ENCODE measurements at places on chromosomes 5 and 9.

DNA sequence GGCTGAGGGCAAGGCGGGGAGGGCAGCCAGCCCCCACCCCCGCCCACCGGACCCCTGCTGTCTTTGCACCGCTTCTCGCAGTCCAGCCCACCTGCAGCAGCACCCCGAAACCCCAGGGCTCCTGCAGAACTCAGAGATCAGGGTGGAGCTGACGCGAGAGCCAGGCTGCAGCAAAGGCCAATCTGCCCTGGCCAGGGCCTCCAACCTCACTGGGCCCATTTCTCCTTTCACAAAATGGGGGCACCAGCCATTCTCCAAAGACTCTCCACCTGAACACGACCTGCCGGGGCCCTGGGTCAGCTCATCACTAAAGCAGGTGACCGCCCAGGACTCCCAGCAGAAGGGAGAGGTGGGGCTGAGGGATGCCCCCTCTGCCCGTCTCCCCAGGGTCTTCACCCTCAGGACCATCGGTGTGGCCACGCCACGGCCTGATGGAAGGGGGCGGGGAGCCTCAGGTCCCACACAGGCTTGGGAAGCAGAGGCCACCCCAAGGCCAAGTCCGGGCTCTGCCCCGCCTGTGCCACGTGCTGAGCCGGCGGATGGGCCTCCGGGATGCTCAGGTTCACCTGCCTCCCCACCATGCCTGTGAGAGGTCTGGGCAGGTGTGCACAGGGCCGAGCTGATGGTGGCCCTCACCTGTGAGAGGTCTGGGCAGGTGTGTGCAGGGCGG is 13.1 kb downstream of the NACC2 start:
- no peak for DNase-seq

- DNase-seq, result no peak
Measured at GRCh38 chr5:81021951-81022687, 62.0 kb downstream of the RASGRF2 start.

DNA sequence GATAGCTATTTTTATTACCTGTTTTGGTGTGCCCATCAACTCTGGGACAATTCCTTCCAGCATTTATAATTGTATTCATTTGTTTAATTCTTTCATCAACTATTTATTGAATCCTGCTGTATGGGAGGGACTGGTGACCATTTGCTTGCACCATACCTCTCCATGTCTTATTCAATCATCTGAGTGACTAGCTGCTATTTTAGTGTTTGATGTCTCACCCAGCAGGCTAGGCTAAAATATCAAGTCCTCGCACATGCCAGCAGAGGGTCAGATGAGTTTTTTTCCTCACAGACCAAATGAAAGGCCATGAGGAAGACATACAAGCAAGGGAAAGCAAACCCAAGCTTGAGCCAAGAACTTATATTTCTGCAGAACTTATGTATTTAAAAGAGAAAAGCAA is 63.9 kb downstream of the CETN3 start:
- DNase-seq, result no peak

DNA sequence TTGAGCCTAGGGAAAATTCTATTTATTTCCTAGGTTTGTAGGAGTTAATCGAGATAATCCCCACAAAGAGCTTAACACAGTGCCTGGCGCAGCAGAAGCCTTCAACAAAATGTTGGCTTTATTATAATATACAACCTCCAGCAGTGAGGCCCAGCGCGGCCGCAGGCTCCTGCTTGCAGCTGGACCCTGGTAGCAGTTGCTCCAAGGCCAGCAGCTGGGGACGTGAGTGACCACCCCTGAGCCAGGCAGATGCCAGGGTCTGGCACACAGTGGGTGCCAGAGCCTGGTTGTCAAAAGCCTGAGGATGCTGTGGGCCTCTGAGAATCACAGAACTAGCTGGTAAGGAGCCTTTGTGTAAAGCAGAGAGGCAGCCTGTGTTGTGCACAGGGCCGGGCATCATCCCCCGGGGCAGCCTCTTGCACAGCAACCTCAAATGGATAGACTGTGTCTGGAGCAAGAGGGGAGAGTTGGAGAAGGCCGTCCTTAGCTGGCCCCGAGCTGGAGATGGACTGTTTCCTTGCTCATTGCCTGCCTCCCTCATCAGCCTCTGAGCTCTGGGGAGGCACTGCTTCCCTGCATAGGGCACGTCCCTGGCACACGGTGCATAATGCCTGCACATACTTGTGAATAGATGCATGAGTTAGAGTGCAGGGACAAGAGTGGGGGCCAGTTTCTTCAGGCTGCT is 17.3 kb downstream of the CSF1R start:
- no peak for DNase-seq

- no peak for DNase-seq
Measured at GRCh38 chr9:124208571-124208970, 49.2 kb upstream of the NEK6 start.

DNA sequence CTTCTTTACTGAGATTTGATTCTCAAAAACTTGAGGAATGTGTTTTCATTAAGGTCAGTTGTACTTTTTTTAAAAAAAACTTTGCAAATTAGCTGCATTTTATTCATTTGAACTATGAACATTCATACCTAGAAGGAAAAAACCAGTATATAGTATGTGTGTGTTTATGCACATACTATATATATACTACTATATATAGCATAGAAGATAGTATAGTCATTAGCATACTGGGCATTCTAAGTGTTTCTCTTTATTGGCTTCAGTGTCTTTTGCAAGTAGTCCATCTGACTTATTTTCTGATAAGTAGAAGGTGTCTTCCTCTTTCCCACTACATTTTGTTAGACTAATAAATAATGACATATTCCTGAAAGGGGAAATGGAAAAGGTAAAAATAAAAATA is 33.0 kb downstream of the ELOVL7 start:
- DNase-seq, result no peak

DNA sequence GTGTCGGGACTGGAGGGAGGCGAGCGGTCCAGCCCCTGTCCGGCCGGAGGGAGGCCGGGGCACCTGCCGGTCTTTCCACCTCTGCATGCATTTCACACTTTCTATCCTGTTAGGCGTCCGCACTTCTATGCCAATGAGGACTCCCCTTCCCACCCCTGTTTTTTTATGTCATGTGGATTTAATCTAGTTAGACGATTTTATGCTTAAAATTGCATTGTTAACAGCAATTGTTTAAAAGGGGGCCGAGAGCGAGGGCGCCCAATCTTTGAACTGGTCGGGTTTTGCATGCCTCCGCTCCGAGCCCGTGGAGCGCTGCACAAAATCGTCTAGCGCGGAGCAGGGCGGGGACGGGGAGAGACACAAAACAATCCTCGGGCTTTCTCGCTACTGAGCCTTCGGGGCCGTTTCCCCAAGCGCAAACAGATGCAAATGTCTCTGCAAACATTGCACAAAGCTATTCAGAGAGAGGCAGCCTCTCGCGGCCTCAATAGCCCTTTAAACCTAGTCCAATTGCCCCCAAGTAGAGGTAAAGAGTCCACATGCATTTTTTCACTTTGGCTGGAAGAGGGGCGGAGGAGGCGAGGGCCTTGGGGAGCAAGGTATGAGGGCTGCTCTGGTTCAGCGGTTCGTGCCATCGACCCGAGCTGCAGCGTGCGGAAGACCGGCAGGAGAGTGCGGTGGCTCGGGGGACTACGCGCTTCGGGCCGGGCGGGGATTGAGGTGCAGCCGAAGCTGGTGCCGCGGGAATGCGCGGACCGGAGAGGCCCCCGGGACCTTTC is 37.5 kb upstream of the TIFAB start:
- DNase-seq, result peak; percentile 21

DNA sequence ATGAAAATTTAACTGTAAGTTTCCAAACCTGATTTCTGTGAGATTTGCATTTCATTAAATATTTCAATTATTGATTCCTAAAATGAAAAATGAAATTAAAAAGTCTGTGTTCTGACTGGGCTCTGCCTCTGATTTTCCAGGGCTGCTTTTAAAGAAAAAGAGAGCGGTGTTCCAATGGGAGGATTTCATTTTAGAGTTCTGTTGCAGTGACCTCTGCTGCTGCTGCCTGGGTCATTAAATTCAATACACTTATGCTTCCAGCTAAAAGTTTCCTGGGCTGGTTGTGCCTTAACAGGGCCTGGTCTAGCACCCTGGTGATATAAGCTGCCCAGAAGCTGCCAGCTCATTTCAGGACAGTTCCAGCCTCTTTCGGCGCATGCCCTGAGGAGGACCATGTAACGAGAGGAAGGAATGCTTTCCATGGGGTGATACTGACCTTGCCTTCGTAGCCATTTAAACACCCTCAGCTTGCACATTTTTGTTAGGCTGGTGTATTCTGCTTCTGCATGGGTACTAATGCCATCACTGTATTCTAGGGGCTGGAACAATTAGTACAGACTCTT is 93.3 kb downstream of the TMEM174 start:
- DNase-seq, result no peak

DNA sequence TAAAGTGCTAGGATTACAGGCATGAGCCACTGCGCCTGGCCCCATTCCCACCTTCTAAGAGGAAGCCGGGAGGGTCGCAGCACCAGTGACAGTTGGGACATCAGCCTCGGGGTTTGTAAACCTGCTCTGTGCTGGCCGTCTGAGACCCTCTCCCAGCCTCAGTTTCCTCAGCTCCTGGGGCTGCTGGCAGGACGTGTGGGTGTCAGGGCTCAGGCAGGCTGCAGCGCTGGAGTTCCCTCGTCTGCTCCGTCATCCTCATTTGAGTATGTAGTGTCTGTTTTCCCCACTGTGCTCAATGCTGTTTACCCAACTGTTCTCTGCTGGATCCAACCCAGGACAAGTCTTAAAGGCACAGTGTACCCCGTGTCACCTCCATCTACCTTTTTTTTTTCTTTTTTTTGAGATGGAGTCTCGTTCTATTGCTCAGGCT is 2.0 kb upstream of the NINJ1 start:
- DNase-seq, result peak; percentile 47

GRCh38 chr5:142735323-142736246 is 34.6 kb upstream of the ARHGAP26 start:
- no peak for DNase-seq

DNA sequence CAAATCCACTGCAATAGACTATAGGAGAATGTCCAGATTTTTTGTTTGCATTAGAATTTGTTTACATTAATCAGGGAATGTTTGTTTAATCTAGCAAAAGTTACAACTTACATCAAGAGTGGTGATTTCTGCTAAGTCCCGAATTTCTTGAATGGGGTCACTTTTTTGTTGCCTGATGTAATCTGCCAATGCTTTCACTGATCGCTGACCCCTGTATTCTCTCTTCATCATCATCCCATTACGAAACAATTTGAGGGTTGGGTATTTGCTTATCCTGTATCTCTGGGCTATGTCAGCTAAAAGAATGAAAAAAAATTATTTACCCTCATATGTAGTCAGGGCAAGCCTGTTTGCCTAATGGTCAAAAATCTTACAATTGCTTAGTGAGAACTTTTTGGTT is 76.9 kb downstream of the ERP44 start:
- no peak for DNase-seq

DNA sequence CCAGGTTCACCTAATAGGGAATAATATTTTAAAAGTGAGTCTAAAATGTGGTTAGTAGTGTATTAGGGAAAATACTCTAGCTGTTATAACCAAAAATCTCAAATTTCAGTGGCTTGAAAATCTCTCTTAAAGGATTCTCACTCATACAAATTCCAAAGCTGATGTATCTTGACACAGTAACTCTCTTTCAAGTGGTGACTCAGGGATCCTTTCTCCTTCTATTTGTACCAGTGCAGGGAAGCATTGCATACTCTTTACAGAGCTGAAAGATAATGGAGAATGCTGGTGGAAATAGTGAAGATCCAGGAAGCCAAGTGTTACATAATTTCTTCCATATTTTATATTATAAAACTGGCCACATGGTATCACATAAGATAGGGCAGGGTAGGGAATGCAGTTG is 560.2 kb upstream of the CDH9 start:
- no peak for DNase-seq

- DNase-seq, result no peak
Measured at GRCh38 chr5:151257731-151258181, 4.8 kb downstream of the GM2A start.

DNA sequence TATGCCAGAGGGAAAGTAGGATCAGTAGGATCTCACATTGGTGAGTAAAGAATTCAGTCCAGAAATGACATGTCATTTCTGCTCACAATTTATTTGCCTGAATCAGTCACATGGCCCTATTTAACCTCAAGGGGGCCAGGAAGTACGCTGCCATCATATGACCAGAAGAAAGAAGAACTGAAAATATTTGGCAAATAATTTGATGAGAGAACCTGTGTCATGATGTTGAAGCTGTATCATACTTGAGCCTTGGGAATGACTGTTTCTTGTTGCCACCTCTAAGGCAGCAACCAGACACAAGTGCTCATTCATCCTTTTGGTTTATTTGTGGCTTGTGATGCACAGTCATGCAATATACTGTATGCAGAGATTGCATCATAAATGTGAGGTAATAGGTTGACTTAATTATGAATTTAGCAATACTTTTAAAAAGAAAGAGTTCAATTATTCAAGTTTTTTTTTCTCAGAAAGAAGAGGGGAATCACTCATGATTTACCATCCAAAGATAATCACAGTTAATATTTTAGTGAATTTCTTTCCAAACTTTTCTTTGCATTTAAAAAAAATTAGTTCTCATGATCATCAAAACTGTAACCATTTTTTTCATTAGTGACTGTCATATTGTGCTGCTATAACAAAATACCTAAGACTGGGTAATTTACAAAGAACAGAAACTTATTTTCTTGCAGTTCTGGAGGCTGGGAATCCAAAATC is 8.2 kb upstream of the ZFYVE16 start:
- no peak for DNase-seq

DNA sequence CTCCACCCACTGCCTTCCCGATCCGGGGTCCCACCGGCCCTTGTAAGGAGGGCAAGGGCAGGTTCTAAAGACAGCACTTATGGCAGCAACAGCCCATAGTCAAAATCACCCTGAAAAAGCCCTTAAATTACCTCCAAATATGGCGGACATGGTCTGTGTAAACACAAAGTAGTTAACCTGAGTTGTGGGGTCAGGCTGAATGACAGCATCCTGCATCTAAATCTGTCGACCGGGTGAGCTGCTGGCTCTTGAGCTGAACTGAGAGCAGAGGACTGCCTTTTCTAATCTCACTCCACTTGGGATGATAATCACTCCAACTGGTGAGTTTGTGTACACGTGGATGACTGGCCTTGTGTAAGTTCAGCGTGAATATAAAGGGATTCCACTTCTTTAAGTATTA is 249.6 kb downstream of the DENND1A start:
- no peak for DNase-seq

GRCh38 chr5:141941307-141941706 is 16.7 kb downstream of the PCDH12 start:
- no peak for DNase-seq

DNA sequence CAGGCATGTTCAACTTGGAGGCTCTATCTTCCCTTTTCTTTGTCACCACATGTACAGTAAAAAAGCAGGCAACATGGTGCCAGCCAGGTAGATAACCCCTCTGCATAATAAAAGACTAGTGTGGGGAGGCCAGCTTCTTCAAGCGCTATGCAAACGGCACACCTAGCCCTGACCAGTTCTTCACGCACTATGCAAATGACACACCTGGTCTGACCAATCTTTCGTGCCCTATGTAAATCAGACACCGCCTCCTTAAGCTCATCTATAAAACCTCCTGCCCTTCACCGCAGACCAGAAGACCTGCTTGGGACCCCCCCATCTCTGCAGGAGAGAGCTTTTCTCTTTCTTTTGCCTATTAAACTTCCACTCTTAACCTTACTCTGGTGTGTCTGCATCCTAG is 28.1 kb upstream of the UGCG start:
- no peak for DNase-seq

GRCh38 chr5:154078272-154078671 is 39.5 kb downstream of the MFAP3 start:
- DNase-seq, result peak; percentile 34

GRCh38 chr5:59832577-59833301 is 60.8 kb downstream of the PDE4D start:
- DNase-seq, result no peak
